Fibroblast of skin of abdomen (primary cell): ENCODE measurements at places on chromosomes 2 and 18.

- DNase-seq: no peak
Observed at GRCh38 chr2:205500065-205500464, 182.2 kb upstream of the NRP2 start.

DNA sequence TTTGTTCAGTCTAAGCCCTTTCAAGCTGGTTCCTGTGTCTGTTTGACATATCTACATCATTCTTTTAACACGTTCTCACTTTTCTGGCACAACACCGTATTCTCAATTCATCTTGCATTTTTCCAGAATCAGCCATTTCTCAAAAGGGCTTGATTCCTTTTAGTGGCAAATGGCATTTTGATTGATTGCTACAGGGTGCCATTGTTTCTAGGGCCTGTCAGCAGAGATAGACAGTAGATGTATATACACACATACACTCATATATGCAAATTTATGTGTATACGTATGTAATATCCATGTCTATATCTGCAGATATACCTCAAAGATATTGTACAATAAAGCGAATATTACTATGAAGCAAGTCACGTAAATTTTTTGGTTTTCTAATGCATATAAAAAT lies 367.9 kb upstream of the TNP1 start:
- no peak for DNase-seq

- no peak for DNase-seq
Observed at GRCh38 chr2:235054919-235055318, 103.1 kb downstream of the SH3BP4 start.

DNA sequence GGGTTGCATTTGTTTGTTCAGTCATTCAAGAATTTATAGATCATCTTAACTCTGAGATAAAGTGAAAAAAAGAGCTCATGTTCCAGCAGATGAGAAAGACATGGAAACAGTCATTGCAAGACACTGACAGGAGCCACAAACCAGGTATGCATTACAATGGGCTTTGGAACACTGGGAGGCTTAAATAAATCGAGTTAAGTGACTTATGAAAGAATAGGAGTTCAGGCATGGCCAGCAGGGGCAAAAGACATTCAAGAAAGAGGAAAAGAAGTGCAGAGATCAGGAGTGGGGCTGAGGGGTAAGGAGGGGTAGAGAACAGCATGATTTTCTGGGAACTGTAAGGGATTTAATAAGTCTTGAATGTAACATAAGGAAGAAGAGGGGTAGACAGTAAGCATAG lies 121.2 kb upstream of the EPC2 start:
- DNase-seq: no peak

DNA sequence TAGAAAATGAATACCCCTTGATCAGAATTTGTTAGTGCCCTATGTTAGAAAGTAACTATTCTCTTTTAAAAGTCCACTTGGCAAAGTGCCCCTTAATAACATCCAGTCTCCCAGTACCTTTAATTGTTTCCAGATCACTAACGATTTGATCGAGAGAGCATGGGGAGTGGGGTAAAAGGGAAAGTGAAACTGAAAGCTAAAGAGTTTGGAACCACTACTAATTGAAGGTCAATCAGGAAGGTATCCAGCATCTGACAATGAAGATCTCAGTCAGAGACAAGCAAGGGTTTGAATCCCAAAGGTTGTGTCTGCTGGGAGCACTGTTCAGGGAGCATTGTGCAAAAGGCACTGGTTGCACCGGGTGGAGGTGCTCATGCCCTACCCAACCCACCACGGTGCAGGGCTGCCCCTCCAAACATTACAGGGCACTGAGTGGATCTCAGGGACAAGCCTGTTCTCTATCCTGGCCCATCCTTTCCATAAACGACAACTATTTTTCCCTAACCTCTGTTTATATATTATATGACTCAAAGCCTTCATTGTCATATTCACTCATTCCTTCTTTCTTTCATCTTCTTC lies 14.6 kb upstream of the RIT2 start:
- peak; percentile 9 for DNase-seq

GRCh38 chr2:42976351-42976750 lies 184.0 kb upstream of the HAAO start:
- DNase-seq: no peak

- DNase-seq: no peak
Observed at GRCh38 chr18:58429442-58429841, 199.4 kb downstream of the ALPK2 start.

DNA sequence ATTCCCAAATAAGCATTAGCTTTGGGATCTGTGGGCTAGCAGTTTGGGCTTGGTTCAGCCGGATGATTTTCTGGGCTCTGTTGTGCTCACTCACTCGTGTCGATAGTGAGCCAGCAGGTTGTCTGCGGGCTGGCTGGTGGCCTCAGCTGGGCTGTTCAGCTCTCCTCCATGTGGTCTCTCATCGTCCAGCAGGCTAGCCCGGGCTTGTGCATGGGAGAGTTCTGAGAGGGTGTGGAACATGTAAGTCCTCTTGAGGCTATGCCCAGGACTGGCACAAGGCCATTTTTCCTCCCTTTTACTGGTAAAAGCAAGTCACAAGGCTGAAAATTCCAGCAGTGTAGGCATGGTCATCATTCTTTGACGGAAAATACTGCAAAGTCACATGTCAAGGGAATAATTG lies 38.5 kb downstream of the NTSR2 start:
- no peak for DNase-seq

DNA sequence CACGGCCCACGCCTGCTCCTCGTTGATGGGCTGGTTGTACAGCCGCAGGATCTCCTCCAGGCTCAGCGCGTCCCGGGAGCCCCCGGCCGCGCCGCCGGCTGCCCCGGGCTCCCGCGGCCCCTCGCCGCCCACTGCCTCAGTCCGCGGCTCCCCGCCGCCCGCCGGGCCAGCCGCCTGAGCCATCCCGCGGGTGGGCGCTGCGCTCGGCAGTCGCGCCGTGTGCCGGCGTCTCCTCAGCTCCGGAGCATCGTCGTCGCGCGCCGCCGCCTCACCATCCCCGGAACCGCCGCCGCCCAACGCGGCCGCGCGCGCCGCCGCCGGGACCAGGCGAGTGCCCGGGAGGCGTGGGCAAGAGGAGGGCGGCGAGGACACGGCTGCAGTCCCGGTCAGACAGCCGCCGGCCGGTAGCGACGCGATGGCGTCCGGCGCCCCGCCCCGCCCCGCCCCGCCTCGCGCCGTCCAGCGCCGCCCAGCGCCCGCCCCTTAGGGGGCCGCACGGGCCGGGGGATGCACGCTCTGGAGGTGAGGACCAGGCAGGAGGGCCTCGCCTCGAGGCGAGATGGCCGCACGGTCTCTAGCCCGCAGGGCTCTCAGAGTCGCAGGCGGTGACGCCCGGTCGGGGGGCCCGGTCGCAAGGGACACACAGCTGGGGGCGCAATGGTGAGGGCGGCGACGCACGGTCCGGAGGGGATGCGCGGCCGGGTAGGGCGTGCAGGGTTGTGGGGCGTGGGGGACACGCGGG lies at the start of gene SPIRE1:
SPIRE1 (minus strand) TSS at position 424 of the 742 bp plus-strand sequence; CDS start at position 183, 241 bp downstream.
- DNase-seq: peak; percentile 64

GRCh38 chr18:63917817-63918216 lies 10.1 kb downstream of the SERPINB10 start:
- no peak for DNase-seq
